ENCODE measurements at places on chromosomes 16 and 17. TPM values are rescaled to one million over a fixed set of nuclear protein-coding genes. Genes with fewer than 3 reads are reported as not detected.

DNA sequence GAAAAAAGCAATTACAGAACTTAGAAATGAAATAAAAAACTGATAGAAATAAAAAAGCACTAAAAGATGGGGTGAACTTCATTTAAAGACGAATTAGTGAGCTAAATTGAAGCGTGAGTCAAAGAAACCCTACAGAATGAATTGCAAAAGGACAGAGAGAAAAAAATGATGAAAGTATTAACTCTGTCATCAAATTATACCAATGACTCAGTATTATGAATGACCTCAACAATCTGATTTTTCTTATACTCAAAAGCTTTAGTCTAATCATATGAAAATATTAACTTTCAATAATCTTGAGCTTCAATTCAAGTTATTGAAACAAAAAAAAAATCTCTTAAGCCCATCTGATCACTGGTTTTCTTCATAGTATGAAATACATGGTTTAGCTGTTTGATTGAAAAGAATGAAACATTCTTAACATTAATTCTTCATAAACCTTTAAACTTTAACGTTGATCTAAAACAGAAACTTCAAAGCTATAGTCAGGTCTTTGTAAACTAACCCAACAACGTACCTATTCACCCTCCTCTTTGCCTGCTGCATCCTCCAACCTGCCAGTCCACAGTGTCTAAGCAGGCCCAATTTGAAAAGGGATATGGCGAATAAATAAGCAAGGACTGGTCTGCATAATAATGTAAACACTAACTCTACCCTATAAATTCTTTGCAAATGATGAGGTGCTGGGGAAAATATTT, 6.6 kb downstream of the ABCA5 start:
- no peak for DNase-seq

GRCh38 chr16:57426356-57426755, 20.8 kb downstream of the CIAPIN1 start:
- peak; percentile 16 for DNase-seq

DNA sequence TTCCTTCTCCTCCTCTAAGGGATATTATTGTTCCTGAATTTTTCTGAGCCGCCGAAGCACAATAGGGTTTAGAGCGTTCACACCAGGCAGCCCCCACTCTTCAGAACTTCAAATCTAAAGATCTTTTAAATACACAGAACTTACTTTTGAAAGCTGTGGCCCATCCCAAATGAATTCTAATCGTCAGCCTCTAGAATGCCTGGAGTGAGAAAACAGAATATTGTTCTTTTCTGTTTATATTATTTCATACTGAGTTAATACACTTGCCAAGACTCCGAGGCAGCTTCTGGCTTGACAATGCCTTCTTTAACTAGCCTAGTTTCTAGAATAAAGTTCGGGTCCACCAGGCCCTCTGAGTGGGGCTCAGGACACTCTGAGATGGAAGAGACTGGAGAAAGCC, 405.6 kb downstream of the WWOX start:
- DNase-seq, result no peak

GRCh38 chr17:34658811-34659560, 79.6 kb downstream of the TMEM132E start:
- DNase-seq, result no peak

- no peak for DNase-seq
These were observed 16.8 kb upstream of the PLLP start for GRCh38 chr16:57301126-57301817.

GRCh38 chr16:68715471-68715870, 21.6 kb upstream of the CDH1 start:
- no peak for DNase-seq

GRCh38 chr16:50640391-50640790, 40.7 kb downstream of the SNX20 start:
- DNase-seq, result no peak

- DNase-seq, result no peak
These were observed 2.3 kb upstream of the MPP2 start for GRCh38 chr17:43909537-43910231.

DNA sequence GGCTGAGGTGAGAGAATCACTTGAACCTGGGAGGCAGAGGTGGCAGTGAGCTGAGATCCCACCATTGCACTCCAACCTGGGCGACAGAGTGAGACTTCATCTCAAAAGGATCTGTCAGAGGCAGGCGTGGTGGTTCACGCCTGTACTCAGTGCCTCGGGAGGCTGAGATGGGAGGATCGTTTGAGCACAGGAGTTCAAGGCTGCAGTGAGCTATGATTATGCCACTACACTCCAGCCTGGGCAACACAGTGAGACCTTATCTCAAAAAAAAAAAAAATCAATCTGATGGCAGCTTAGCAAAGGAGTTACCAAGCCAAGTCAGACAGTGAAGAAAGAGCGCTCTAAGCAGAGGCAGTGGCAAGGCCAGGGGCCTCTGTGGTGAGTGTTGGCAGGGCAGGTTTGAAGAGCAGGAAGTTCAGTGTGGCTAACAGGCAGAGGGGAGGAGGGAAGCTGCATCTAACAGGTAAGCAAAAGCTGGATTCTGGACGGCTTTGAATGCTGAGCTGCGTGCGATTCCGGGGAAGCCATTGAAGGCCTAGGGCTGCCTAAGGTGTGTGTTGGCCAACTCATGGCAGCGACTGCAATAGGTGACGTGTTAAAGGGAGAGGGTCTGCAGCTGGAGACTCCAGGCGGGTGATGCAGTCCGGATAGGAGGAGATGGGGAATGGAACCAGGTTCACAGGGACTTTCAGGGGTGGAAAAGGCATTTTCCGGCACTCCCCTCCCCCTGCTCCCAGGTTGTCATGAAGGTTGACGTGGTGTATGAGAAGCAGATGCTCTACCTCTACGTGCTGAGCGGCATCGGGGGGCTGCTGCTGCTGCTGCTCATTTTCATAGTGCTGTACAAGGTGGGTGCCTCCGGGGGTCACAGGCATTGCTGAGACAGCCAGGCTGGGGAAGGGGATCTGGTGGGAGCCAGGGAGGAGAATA, 7.0 kb downstream of the ZNF768 start:
- no peak for DNase-seq

DNA sequence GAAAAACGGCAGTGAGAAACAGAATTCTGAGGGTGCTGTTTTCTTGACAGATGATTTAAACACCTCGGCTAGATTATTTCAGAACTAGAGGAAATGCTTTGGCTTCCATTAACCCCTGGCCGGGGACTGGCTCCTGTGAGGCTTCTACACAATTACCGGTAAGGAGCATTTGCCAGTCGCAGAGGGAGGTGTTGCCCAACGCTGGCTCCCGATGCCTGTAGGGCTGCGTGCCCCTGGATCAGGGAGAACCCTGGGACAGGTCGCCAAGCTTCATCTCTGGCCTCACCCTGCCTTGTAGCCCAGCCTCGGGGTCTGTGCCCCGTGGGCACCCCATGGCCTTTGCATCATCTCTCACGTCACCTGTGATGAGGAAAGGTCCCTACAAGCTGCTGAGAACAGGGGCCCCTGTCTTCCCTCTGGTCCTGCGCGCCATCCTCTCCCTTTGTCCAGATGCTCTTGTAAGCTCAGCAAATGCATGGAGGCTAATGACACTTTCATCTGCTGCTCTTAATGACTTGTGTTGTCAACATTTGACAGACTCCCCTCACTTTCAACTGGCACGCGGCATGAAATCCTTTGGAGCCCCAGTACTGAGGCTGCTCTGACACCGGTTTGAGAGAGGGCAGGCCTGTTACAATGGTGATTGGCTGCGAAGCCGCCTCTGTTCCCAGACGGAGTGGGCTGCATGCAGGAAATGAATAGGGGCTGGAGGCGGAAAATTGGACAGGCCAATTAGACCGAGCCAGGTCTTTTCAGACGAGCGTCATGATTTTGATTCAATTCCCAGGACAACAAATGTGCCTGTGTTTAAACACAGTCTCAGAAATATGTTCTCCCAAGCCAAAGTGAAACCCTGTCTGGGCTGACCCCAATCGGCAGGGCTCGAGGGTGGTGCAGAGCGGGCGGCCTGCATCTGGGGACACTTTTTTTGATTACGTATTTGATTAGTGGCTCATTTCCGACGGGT, 85.5 kb upstream of the DOC2B start:
- peak; percentile 23 for DNase-seq

DNA sequence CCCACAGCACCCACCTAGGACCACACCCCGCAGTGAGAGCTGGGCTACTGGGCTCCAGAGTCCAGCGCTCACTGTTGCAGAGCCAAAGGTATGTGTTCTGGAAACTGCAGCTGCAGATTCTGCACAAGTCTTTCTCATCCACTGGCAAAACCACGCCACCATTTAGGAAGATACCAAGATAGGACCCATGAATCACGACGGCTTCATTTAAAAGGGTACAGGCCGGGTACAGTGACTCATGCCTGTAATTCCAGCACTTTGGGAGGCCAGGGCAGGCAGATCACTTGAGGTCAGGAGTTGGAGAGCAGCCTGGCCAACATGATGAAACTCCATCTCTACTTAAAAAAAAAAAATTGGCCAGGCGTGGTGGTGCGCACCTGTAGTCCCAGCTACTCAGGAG, 18.8 kb downstream of the FOXF1 start:
- no peak for DNase-seq

DNA sequence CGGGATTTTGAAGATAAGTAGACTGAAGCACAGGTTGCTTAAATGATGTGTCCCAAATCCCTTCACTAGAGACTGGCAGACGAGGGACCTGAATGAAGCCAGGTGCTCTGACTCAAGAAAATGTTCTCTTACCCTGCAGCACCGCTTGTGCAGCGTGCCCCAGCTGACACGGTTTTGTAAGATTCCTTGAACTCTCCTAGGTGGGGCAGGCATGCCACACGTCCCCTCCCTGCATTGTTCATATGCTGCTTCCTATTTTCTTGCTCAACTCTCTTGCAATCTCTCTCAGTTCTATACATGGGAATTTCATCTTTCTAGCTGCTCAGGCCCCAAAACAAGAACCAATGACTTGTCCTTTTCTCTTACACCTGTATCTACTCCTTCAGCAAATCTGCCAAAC, 22.1 kb upstream of the HNF1B start:
- no peak for DNase-seq

DNA sequence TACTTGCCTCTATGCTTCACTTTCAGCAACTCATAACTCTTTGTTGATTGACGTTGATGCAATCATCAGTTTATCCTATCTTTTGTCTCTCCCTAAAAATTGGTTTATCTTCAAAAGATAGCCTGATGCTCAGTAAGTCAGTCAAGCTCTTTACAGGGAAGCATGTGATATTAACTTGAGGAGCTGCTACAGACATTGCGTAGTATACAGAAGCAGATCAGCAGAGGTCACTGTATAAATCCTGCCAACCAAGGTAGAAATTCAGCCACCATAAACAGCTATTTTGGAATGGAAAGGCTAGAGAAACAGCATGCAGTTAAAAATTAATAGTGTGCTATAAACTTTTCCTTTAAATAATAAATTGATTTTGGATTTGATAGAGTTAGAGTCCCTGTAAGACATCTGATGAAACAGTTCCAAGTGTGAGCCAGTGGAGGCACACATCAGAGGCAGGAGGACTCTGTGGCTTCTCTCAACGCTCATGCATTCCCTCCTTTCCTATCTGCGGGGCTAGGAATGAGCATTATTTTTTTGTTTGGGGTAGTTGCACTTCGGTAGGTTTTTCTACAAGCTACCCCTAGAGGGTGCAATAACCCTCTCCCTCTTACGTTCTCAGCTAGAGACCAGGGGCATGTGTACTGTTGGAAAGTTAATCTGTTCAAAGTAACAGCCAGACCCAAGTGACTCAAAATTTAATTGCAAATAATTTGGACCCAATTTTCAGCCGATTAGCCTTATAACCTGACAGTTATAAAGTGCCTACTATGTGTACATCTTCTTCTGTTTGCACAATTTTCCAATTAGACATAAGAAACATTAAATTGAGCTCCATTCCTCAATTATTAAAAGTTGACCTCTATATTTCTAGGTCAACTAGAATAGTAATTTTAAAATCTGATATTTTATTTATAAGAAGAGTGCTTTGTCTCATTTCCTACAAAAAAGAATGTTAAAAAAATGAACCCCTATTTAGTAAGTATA, 647.7 kb upstream of the SOX9 start:
- no peak for DNase-seq

DNA sequence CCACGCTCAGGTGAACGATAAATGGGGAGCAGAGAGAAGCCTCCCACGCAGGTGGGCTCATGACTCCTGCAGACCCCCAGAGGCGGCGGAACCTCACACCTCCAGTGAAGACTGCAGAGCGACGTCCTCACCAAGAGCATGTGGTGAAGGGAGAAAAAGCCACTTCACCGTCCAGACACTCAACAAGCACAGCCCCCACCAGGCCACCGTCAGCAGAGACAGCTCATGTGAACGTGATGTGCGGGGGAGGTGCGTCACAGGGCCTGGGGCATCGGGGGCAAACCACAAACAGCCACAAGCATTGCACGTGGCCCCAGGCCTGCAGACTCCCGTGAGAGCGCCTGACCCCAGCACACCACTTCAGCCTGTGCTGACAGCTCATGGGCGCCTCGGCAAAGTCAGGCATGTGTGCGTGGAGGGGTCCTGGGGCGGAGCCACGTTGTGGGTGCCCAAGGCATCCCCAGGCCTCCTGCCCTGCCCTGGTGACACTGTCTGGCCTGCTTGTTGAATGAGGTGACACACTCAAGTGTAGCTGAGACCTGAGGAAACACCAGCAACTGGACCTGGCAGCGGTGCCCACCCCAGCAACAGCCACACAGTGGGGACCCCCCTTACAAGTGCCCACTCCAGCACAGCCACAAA, 19.0 kb downstream of the LMF1 start:
- no peak for DNase-seq

DNA sequence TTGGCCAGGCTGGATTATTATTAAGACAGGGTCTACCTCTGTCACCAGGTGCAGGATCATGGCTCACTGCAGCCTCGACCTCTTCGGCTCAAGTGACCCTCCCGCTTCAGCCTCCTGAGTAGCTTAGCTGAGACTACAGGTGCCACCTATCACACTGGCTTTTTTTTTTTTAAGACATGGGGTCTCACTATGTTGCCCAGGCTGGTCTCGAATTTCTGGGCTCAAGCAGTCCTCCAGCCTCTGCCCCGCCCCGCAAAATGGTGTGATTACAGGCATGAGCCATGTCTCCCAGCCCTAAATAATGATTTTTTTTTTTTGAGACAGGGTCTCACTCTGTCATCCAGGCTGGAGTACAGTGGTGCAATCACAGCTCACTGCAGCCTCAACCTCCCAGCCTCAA, 5.8 kb downstream of the OVCA2 start:
- no peak for DNase-seq

GRCh38 chr17:56781906-56782305, 51.8 kb downstream of the C17orf67 start:
- no peak for DNase-seq

Gene ITGAE
- 13.6 TPM for total RNA-seq

Gene CFAP119
- total RNA-seq, result 71.2 TPM

Gene FSCN2
- total RNA-seq, result 3.1 TPM

Gene FNDC8
- total RNA-seq, result not detected

Gene XYLT1
- total RNA-seq, result 23.3 TPM

Gene MFSD11
- total RNA-seq, result 46.8 TPM

Gene SPPL2C
- not detected for total RNA-seq

Gene CHST5
- 3.6 TPM for total RNA-seq

Gene BOLA2
- 20.2 TPM for total RNA-seq

Gene TRIM37
- 68.7 TPM for total RNA-seq

Gene MT1H
- not detected for total RNA-seq

Gene ZSCAN10
- total RNA-seq, result not detected
